ENCODE measurements at places on chromosomes 1 and 21.
A peak's percentile ranks its signal among the peaks of the same experiment; 100 is the strongest.

- DNase-seq, result no peak
These were observed 2.7 kb downstream of the ERRFI1 start for GRCh38 chr1:8023287-8023994.

DNA sequence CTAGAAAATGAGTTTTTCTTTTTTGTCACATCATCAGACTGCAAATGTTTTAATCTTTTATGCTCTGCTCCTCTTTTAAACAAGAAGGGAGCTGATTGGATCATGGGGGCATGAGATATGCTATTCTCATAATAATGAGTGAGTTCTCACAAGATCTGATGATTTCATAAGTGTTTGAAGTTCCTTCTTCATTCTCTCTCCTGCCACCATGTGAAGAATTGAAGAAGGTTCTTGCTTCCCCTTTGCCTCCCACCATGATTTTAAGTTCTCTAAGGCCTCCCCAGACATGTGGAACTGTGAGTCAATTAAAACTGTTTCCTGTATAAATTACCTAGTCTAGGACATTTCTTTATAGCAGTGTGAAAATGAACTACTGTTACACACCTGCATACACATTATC is 218.2 kb downstream of the NRIP1 start:
- DNase-seq, result no peak

DNA sequence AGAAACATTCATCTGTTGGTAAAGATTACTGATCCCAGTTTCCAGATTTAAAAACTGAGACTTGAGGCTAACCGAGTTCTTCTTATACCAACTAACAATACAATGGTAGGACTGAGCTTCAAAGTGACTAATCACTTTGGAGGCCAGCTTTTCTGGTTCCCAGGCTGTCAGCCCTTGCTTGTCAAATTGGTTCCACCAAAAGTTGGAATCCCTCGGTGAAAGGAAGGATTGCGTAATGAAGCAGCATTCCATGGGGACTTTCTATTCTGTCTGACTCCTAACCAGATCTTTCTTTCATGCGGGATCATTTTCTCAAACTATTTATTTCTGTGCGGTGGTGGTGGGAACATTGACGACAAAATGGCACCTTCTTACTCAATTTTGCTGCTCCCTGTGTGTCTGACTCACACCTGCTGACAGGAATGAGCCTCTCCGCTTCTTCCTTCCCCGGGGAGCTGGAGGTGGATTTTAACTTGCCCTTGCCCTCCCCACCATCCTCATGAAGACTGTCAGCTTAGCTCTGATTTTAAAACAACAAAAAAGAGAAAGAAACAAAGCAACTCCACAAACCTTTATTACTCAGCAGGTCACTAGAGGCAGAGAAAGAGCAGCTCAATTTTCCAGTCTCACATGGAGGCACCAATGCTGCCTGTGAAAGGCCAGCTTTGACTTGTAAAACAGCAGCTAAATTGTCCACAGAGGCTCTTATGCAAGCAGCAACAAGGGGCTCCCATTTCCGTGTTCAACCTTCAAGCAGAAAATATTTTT is 32.9 kb upstream of the RASAL2 start:
- no peak for DNase-seq

DNA sequence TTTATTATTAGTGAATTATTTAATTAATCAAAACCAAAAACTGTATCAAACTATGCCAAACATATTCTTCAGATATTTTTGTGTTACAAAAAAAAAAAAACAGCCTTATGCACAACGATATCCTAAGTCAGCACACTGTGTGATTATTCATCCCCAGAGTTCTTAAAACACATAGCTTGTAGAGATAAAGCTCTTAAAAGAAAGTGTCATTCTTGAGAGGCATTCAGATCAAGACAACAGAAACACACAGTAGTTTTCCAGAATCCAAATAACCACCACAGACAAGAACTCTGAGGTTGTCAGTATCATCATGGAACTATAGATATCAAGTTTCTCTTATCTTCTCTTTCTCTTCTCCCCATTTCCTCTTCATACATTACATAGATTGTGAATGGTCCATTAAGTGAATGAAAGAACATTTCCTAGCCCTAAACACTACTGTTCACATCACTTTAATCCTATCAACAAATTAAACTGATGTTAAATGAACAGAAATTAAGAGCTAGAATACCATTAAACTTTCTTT is 13.5 kb downstream of the ZZZ3 start:
- no peak for DNase-seq

DNA sequence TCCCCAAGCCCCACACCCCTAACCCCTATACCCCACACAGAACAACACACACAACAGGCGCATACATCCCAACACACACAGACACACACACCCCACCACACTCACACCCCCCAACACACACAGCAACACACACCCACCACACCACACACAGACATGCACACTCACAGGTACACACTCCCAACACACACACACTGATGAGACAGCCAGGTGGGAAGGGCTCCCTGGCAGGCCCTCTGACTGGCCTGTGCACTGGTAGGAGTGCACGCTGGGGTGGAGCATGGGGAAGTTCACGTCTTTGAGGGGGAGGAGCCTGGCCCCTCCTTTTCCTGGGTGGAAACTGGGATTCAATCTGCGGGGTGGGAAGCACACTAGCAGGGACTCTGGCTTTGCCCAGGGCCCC is 116.7 kb downstream of the RHOU start:
- DNase-seq, result no peak

- peak; percentile 41 for DNase-seq
These were observed 36.6 kb downstream of the GJA5 start for GRCh38 chr1:147723691-147724323.

- no peak for DNase-seq
These were observed 73.0 kb upstream of the IFFO2 start for GRCh38 chr1:19029191-19030085.

- peak; percentile 67 for DNase-seq
These were observed 26.2 kb upstream of the CAP1 start for GRCh38 chr1:40014253-40014706.

Measured in B cell (primary cell).